Stimulated activated CD4-positive, alpha-beta T cell treated with anti-CD3 and anti-CD28 coated beads, TNF-alpha, amount 100 ng/mL, for 24 hours (primary cell): ENCODE measurements at places on chromosomes 5 and 9.

- DNase-seq, result no peak
These were observed 514.8 kb downstream of the PSAT1 start for GRCh38 chr9:78811622-78812276.

DNA sequence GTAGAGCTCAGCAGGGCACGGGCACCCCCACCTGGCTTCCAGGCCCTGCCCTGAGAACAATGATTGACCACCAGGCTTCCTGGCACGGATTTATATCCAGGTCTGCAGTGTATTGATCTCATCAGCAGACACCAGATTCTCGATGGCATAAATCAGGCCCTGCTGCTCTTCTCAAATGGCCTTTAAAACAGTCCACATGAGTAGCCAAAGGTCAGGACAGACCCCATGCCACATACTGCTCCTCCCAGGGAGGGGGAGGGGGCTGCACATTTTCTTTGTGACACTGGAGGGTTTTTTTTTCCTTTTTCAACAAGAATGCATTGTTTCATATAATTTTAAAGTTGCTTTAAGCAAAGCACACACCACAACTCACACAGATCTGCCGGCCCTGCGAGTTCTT, 85.4 kb downstream of the SEMA4D start:
- no peak for DNase-seq

DNA sequence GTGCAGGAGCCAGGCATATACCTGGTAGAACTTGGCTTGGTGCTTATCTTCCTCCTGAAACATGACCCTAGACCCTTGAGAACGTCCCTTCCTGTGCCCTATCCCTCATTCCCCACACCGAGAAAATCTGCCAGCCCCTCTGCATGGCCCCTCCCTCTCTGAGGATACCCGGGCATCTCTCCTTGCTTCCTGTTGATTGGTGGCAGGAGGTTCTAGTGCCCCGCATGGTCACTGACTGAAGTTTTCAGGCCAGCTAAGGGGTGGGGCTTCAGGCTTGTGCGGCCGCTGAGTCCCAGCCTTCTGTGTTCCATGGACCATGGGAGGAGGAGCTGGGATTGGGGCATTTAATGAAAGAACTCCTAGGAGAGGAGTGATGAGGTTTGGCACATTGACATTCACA, 22.8 kb downstream of the IGIP start:
- DNase-seq, result no peak

- DNase-seq, result no peak
These were observed 9.1 kb downstream of the TGFBR1 start for GRCh38 chr9:99114049-99114440.

GRCh38 chr9:70065572-70065971, 21.9 kb downstream of the MAMDC2 start:
- DNase-seq, result no peak
